ENCODE measurements at places on chromosomes 12 and 14.
A peak's percentile ranks its signal among the peaks of the same experiment; 100 is the strongest.

DNA sequence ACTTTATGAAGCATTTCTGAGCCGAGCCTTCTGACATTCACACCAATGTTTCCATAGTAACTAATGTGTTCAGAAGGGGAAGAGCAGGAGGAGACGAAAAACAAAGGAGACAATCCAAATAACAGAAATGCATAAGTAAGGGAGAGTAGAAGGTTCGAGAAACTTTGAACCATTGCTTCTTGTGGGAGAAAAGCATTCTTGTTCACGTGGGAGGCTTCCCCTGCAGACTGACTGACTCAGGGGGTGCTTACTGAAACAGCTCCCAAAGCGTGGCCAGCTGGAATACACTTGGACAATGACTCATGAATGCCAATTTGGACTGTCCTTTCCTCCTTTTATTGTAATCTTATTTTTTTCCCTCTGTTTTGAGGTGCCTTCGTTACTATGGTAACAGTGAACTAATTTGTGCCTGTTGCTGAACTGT lies 73.9 kb downstream of the NEDD1 start:
- DNase-seq: no peak

GRCh38 chr12:57515934-57516541 lies 4.3 kb downstream of the DDIT3 start:
- no peak for DNase-seq

- no peak for DNase-seq
Measured at GRCh38 chr12:64412459-64412858, 8.3 kb downstream of the XPOT start.

DNA sequence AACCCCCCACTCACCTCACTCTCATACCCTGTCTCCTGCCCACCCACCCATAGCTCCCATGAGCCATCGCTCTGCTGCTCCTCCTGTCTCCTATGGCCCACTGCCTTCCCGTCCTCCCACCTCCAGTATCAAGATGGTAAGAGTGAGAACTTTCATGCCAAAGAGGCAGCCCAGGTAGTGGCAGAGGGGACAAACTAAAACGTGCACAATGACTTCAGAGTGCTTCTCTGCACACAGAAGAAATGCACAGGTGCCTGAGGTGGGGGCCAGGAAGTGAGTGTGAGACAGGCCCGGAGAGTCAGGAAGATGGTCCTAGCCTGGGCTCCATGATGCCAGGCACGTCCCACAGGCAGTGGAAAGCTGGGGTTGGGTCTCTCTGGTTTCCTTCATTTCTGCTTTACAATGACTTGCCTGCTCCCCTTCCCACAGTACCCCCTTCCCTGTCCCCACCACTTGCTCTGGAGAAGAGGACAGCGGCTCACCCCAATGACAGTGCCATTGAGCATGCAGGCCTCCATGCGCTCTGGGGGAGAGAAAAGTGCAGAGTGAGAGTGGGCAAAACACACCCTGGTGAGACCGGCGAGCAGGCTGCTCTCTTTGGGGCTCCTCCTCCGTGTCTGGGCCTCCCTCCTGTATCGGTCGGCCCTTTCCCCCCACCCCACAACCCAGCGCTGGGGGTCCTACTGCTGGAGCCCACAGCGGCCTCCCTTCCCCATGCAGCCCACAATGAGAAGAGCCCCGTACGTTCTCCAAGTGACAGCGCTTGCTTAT lies 22.8 kb upstream of the ANO2 start:
- DNase-seq: peak; percentile 43

- DNase-seq: peak; percentile 86
Measured at GRCh38 chr14:21024585-21025370, at the start of gene NDRG2. NDRG2 (minus strand) TSS chr14:21025061; CDS start chr14:21023315, 1,746 bp downstream.

DNA sequence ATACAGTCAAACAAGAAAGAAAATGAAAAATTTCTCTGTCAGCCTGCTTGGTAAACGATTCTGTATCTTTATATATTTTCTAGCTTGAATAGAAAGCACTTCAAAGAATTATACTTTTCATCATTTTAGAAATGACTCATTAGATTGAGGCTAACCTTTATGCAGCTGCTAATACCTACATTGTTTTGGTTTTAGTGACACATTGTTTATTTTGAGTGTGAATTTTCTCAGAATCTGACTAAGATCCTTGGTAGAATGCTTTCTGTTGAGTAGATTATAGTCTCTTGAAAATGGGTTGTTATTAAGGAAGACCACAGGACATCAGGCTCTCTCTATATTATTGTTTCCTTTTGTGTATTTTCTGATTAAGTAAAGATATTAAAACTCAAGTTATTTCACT lies at the start of gene PMCH:
PMCH (minus strand) TSS at position 45 of the 400 bp plus-strand sequence. CDS start 63 bp downstream, outside the sequence.
- no peak for DNase-seq

Measured in ecto neural progenitor cell (in vitro differentiated cells).